Upper lobe of left lung (tissue), 6 donors: ENCODE measurements at places on chromosomes 6 and 20.
A peak's percentile ranks its signal among the peaks of the same experiment; 100 is the strongest.

DNA sequence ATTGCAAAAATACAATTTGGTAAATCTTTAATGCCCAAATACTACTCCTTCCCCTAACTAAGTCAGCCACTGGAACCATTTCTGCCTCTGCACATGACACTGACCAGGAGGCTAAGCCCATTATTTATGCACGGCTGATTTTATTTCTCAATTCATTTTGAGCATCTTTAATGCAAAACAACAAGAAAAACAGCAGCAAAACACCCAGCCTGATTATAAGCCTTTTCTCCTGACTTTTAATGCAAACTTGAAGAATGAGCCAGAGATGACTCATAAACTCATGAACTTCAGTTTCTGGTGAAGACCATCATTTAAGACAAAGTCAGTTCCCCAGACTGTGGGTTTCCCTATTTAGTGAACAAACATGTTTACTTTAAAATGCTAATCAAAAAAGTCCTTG lies 51.6 kb downstream of the CYP24A1 start:
- no peak for DNase-seq

DNA sequence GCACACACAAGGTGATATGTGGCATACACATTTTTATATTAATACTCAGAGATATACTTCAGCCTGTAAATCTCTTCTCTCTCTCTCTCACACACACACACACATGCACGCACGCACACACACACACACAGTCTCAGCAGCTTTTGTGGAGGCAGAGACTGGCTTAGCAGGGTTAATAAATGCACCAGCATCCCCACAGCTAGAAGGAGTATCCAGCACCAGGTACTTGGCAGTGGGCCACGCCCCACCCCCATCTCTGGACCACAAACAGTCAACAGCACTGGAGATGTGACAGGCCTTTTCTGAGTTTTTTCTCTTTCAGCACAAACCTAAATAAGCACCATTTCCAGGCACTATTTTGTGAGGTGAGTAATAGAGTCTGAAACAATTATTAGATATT lies 47.3 kb upstream of the LRFN2 start:
- no peak for DNase-seq

DNA sequence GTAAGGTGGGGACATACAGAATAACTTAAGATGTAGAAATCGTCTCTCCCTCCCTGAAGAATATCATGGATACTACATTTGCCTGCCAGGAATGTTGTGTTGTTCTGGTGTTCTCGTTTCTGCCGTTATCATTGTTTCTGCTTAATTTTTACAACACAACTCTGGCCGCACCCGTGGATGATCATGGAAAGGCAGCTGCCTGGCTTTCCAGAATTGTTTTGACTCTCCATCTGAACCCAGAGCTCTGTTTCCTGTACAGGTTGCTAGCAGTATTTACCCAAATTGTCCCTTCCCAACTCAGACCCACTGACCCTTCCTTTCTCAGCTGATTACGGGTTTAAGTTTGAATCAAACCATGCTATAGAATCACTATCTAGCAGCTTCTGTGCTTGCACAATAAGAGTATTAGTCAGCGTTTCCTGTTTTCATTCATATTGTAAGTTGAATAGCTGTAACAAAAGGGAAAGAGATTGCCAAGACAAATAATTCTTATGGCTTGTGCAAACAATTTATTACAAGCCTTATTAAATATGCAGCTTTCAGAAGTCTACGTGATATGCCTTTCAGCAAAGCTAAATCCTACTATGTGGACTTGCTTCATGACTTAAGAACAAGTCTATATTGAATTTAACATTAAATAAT lies 139.0 kb downstream of the MTHFD1L start:
- no peak for DNase-seq

- DNase-seq: no peak
Measured at GRCh38 chr6:28816909-28817807, 106.6 kb downstream of the TRIM27 start.

DNA sequence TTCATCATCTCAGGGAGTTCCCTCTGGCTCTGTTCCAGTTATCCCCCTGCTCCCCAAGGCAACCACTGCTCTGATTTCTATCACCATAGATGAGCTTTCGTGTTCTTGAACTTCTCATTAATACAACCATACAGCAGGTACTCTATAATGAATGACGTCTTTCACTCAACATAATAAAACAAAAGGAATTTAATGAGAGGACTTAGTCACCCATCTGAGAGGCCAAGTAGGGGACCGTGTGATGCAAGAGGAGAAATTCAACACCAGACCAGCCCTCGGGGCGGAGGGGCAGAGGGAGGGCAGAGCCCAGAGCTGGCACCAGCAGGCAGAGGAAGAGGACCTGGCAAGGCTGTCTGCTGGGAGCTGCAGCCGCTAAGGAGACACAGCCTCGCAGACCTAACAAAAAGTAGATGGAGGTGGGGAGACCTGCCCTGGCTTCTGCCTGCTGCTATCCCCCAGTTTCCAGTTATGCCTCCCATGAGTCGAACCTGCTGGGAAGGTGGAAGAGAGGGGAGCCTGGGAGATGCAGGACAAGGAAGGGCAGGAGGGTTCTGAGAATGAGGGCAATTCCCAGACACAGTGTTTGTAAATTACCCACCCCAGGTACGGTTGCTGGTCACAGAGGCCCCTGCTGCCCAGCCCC lies 13.8 kb downstream of the CCN5 start:
- peak; percentile 90 for DNase-seq

- no peak for DNase-seq
Measured at GRCh38 chr6:101296169-101296960, 97.1 kb upstream of the GRIK2 start.

- DNase-seq: no peak
Measured at GRCh38 chr20:61608275-61609085, 356.4 kb downstream of the CDH4 start.

DNA sequence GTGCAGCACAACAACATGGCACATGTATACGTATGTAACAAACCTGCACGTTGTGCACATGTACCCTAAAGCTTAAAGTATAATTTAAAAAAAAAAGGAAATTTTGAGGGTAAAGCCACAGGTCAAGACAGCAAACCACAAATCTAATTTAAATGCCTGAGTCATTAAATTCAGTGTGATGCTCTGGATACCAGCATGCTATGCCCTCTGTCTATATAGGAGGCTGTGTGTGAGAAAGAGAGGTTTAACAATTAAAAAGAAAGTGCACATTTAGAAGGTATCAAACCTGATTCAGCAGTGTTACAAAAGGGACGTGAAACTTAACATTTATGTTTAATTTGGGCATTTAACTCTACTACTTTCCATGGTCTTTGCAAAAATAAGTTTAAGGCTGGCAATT lies 276.3 kb downstream of the ADGRB3 start:
- DNase-seq: no peak
